ENCODE measurements at places on chromosomes 2 and 18.
A peak's percentile ranks its signal among the peaks of the same experiment; 100 is the strongest.

DNA sequence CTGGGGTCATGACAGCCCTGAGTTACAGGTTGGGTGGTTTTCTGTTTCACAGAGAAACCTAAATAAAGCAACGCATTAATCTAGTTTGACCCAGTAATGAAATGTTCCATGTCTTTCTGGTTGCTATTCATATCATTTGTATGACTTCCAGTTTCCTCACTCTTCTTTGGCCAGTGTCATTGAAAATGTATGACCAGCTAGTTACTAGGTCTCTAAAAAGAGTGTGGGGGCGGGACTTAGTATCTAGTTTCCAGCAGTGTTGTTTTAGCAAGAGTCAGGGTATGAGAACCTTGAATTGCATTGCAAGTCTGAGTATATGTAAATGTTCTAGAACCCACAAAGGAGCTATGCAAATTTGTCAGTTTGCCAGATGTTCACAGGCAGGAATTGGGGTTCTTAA, 47.7 kb downstream of the SLC9A2 start:
- no peak for DNase-seq

GRCh38 chr2:109009920-109010610, 21.0 kb upstream of the EDAR start:
- no peak for DNase-seq

DNA sequence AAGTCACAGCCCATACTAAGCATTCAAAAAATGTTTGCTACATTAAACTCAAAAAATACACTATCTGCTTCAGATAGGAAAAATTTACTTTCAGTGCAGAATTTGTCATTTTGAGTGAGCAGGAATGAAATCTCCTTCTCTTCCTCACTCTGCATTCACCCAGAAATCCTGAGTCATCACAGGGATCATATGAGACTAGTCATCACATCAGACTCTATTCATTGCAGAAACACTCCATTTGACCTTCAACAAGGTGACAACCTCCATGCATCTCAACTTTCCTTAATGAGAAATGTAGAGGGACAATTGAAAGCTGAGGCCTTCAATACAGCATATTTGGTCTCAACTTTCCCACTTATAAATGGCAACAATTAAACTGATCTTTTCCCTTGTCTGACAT, 130.4 kb upstream of the CYP26B1 start:
- no peak for DNase-seq

DNA sequence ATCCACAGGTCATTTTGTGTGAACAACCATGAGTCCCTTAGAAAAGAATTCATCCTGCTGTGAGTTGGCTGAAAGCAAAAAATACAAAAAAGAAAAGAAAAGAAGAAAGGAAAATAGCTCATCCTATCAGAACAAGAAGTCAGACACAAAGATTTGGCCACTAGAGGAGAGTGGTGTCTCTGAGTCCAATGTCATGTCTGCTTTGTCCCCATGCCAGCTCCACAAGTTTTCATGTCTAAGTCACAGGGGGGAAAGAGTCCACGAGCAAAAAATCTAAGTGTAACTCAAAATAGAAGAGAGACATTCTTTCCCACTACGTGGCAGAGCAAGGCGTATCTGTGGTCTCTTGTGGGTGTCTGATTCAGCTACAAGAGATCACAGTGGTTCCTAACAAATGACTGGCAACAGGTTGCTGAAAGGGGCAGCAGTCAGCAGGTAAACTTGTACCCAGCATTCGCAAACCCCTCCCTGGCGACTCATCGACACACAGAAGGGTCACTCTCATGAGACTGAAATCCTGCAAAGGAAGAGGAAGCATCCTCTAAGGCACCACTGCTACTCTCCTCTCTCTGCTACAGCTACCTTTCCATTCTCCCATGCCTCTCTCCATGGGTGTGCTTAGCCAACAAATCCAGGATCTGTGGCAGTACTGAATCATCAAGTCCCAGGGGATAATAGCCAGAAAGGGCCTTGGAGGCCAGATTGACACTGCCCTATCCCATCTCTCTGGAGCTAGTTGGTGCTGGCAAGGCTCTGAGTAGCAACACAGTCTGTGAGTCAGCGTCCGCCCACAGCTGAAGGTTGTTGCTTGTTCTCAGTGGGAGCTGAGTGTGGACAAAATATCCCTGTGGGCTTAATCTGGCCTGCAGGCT, 123.0 kb upstream of the SLC39A10 start:
- DNase-seq, result peak; percentile 26

GRCh38 chr2:147603876-147604275, 241.0 kb upstream of the ACVR2A start:
- DNase-seq, result no peak

GRCh38 chr2:238510911-238511613, 84.3 kb downstream of the ASB1 start:
- DNase-seq, result no peak

GRCh38 chr2:45874344-45874743, 222.9 kb downstream of the PRKCE start:
- no peak for DNase-seq

DNA sequence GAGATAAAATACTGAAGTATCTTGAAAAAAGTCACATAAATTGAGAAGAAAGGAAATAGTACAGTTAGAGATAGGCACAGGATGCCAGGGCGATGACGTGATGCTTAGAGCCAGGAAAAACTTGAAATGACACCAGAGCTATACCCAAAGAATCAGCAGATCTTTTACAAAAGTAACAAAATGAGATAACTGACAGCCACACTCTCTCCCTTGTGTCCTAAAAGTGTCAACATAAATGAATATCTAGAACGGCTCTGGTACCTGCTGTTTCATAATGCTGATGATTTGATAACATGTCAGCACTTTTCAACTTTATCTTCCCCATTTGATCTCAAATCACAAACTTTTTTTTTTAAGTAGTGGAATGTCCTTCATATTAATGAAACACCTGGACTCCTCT, 45.6 kb upstream of the ZC3H15 start:
- no peak for DNase-seq

- no peak for DNase-seq
Measured at GRCh38 chr2:149902081-149902480, 314.5 kb upstream of the MMADHC start.

- DNase-seq, result peak; percentile 5
Measured at GRCh38 chr18:32549248-32550110, 78.8 kb upstream of the GAREM1 start.

GRCh38 chr18:2655954-2656236, 369 bp downstream of the SMCHD1 start:
- no peak for DNase-seq

DNA sequence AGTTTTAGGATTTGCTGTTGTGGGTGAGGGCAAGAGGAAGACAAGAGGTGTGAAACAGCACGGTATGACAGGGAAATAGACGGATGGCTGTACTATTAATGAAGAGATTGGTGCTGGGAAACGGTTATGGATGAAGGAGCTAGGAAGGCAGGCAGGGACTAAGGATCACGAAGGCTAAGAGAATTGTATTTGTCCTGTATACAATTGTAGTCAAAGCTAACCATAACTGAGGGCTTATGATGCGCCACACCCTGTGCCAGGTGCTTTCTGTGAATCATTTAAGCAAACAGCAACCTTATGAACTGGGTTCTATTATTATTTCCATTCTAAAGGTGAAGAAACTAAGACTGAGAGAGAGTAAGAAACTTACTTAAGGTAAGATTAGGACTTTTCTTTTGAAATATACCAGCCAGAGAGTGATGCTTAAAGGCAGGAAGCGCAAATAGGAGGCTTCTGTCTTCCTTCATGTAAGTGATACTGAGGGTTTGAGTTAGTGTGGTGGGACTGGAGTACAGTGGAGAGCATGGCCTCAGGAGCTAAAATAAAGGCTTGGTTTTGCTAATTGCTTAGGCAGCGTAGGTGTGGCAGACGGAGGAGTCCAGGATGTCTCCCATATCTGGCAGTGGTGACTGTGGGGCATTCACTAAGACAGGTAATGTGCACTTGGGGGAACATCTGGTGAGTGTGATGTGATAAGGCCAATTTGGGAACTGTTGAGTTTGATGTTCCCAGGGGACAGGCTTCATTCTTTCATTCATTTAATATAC, 85.8 kb downstream of the PLEKHM3 start:
- no peak for DNase-seq

Data from CD4-positive, alpha-beta T cell treated with Interferon gamma for 1 hour (primary cell).